ENCODE measurements at places on chromosomes 4 and X.
A peak's percentile ranks its signal among the peaks of the same experiment; 100 is the strongest.

DNA sequence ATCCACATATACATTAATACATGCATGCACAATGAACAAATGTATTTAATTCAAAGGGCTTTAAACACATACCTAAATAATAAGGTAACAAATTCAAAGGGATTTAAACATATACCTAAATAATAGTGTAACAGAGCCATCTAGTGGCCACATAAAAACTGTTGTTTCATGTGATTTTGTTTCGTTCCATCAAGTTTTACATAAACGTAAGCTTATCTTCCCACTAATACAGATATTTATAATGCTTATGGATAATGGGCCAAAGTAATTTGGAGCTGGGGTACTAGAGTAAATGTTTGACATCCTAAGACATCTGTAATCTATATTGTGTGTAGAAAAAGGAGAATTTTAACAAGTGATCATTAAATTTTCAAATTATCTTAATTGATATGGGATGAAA, 82.3 kb downstream of the PRSS12 start:
- peak; percentile 51 for DNase-seq

DNA sequence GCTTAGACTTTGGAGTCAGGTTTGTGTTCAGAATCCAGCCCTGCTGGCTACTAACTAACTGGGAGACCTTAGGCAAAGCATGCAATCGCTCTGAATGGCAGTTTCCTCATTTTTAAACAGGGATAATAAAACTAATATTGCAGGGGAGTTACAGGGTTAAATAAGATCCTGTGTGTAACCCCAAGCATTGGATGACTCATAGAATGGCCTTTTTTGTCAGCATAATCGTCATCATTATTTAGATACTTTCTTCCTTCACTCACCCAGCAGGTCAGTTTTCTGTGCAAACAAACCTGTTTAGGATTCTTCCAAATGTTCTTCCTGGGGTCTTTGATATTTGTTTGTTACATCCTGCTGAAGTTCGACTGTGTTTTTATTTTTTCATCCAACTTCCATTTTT, 208.2 kb downstream of the EVC2 start:
- peak; percentile 12 for DNase-seq

DNA sequence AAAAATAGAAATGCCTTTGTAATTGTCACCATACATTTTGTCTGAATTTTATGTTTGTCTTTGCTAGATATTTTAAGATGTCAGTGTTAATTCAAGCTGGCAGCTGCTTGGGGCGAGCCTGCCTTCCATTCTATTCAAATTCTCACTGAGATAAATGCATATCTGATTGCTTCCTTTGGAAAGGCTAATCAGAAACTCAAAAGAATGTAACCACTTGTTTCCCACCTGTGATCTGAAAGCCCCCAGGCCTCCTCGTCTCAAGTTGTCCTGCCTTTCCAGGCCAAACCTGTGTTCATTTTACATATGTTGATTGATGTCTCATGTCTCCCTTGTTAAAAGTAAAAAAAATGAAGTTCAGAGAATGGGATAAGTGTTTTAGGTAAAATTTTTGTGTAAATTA, 318.7 kb upstream of the TECRL start:
- no peak for DNase-seq

GRCh38 chr4:117560329-117560728, 474.0 kb upstream of the NDST3 start:
- DNase-seq, result no peak

DNA sequence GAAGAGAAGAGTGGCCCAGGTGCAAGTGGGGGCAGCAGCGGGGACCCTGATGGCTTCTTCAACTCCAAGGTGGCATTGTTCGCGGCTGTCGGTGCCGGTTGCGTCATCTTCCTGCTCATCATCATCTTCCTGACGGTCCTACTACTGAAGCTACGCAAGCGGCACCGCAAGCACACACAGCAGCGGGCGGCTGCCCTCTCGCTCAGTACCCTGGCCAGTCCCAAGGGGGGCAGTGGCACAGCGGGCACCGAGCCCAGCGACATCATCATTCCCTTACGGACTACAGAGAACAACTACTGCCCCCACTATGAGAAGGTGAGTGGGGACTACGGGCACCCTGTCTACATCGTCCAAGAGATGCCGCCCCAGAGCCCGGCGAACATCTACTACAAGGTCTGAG, 11.4 kb downstream of the EFNB1 start:
- no peak for DNase-seq

- peak; percentile 54 for DNase-seq
Observed at GRCh38 chr4:141501931-141502330, 134.5 kb upstream of the IL15 start.

- no peak for DNase-seq
Observed at GRCh38 chrX:38287674-38288073, 39.6 kb downstream of the RPGR start.

GRCh38 chr4:12144051-12144450, 715.4 kb upstream of the HS3ST1 start:
- DNase-seq, result no peak

GRCh38 chrX:140297273-140297672, 207.6 kb downstream of the SOX3 start:
- DNase-seq, result peak; percentile 17

DNA sequence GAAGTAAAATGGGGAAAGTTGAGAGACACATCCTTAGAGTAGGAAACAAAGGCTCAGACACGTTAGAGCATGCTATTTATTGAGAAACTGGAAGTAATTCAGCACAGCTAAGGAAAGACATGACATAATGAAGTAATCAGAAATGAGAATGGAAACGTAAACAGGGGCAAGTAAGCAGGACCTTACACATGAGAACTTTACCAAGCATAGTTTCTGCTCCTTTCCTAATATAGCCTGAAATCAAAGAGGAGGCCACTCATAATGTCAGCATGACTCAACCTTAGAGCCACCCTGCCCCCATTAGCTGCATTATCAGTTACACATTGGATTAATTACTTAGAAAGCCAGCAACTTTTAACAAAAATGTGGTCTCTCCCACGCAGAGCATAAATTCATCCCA, 558.3 kb upstream of the GRIA3 start:
- DNase-seq, result peak; percentile 89

GRCh38 chrX:116342903-116343302, 93.5 kb upstream of the SLC6A14 start:
- DNase-seq, result no peak

DNA sequence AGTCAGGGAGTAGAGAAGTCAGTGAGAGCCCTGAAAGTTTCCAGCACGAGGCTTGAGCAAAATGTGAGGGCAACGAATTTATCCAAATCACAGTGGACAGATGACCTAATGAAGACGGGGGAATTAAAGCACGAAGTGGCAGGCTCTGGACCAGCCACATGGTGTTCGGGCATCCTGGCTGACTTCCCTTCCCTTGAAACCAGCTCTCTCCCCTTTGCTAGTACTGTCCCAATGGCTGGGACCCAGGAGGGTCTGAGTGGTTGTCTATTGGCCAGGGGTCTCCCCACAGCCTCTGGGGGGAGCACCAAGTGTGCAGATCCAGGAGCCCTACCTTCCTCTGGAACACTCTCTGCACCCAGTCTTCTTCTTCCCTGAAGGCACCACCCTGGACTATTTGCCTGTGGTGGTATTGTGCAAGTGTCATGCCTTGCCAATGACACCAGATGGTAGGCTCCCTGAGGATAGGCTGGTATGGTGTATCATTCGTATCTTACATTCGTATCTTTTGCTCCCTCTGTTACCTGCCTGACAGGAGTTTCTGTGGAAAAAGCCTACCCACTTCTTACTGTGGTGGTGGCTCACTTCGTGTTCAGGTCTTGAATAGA, 2.1 kb downstream of the APLN start:
- no peak for DNase-seq

- DNase-seq, result no peak
Observed at GRCh38 chr4:75555294-75556164, at the start of gene ODAPH. Gene ODAPH, plus strand, starts transcription at chr4:75556066. Its CDS starts 17 bp downstream, at chr4:75556083.

DNA sequence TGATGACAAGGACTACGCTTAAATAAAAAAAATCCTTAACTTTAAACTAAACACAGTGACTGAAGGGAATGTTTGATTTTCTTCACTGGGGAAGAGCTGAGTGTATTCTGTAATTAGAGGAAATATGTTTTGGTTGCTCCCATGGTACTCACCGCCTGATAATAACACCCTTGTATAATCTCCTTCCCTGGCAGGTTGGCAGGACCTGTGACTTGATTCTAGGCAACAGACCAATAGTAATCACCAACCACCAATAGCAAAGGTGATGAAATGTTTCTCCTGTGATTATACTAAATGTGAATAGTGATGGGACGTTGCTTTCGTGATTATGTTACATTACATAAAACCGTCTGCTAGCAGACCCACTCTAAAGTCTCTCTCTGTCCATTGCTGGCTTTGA, 536.8 kb upstream of the CPEB2 start:
- no peak for DNase-seq

DNA sequence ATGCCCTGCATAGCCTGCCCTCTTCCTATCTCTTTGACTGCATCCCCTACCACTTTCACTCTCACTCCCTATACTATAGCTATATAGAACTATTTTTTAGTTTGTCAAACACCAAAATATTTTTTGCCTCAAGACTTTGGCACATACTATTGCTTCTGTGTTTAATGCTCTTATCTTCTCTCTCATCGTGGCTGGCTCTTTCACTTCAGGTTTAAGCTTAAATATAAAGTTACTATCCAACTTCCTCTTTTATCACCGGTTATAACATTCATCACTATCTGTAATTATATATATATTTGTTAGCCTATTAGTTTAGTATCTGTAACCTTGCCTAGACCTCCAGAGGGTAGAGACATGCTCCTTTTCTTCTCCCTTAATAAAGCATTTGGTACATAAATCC, 11.5 kb upstream of the HMGB2 start:
- DNase-seq, result no peak

DNA sequence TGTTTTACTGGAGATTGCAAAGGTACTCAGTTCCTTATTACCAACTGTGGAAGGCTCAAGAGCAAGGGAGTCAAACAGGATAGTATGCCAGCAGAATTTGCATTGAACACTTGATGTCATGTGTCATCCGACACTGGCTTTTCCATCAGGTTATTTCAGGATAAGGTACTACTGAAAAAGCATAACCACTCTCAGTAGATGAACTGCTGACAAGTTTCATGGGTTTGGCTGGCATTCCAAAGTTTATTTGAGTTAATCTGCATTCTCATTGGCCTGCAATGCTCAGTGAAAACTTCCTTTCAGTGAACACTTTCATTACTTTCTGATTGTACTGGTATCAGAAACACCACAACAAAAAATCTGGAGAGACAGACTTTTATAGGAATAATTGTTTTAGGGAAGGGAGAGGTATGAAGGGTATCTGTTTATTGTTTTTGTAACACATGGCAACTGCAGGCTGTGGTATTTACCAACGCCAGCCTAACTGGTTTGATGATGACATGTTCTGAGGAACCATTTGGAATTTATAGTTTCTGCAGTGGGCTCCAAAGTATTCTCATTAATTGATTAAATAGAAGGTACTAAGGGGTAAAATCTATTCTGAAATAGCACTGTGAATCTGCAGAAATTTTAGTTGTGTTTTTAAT, 345.7 kb upstream of the NR3C2 start:
- DNase-seq, result peak; percentile 54

DNA sequence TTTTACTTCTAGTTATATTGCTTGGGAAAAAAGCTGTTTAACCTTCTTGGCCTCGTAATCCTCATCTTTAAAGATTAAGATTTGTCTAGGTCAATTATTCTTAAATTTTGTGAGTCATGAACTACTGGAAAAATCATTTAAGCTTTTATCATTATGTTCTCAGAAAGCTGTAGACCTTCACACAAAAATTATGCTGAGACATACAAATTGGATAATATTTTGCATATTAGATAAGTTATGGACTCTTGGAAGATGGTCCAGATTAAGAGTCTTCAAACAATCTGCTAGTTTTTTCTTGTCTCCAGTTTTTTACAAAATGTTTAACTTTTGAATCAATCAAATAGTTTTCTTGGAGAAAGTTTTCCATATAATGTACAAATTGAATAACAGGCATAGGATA, 108.1 kb upstream of the NEIL3 start:
- DNase-seq, result no peak

DNA sequence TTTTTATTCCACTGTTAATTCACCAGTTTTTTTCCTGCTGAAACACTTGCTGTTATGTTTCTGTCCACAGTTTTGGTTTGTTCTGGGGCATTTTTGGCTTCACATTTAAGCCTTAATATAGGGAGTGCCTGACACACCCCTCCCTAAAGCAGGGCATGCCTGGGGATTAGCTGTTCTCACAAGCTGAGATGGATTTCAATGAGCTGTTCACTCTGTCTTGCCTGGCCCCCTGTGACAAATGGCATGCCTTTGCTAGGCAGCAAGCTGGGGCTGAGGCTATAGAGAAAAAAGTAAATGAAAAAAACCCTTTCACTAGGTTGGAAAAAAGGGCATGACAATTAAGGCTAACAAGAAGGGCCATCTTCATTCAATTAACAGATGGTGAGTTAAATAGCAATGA, 22.4 kb downstream of the LPAR4 start:
- DNase-seq, result no peak

- no peak for DNase-seq
Observed at GRCh38 chr4:40143926-40144508, 52.8 kb upstream of the RHOH start.

DNA sequence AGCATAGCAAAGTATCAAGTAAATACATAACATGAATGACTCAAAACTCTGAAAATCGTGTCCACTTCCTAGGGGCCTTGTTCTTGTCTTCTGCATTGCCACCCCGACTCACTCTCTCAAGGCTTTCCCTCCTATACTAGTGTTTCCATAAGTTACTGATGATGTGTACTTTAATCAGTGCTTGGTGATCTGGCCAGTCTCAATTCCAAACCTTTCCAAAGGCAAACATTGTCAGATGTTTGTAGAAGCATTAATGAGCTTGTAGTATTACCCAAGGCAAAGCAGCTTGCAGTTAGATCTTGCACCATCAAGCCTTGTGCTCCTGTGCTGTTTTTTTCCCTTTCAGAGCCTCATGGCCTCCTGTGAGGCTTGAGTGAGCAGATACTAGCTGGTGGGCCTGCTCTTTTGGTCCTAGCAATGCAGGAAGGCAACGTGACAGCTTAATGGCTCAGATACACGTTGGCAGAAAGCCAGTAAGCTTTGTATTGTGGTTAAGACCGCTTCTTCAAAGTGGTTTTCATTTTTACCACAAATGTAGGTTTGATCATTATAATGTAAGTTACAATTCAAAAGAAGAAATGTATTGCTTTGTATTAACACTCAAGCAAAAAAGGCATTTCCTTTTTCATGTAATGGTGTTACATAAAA, 51.8 kb downstream of the RBPJ start:
- DNase-seq, result peak; percentile 54

- DNase-seq, result peak; percentile 64
Observed at GRCh38 chr4:74624351-74625151, 169.8 kb downstream of the BTC start.

All from AG10803 (cell line).